RWPE1 (cell line): ENCODE measurements at places on chromosomes 3 and 15.

- DNase-seq = no peak
Measured at GRCh38 chr3:47836986-47837385, 34.0 kb downstream of the DHX30 start.

DNA sequence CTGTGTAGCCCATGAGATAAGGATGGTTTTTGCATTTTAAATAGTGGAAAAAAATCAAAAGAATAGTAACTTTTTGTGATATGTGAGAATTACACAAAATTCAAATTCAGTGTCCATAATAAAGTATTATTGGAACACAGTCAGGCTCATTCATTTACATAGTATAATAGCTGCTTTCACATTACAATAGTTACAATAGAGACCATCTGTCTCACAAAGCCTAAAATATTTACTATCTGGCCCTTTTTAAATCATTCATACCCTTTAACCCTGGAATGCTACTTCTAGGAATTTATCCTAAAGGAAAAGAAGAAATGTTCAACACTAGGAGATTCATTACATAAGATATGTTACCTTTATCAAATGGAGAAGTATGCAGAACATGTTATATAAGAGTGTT lies 35.5 kb upstream of the TM4SF4 start:
- no peak for DNase-seq

- DNase-seq = no peak
Measured at GRCh38 chr3:163809540-163809993, 1268.7 kb downstream of the SI start.

DNA sequence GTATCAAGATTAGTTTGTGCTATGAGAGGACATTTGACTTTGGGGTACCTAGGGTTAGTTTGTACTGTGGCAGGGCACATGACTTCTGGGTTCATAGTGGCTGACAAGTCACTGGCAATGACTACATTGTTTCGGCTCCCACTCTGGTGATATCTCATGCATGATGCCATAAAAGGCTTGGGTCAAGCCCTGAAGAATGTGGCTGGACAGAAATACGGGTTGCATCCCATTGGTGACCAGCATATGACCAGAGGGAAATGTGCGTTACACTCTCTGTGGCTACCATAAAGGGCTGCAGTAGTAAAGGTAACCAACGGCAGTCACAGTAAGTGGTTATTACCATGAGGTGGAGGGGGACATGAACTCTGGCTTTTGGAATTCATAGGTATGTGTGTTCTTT lies 18.4 kb downstream of the THOC7 start:
- no peak for DNase-seq

DNA sequence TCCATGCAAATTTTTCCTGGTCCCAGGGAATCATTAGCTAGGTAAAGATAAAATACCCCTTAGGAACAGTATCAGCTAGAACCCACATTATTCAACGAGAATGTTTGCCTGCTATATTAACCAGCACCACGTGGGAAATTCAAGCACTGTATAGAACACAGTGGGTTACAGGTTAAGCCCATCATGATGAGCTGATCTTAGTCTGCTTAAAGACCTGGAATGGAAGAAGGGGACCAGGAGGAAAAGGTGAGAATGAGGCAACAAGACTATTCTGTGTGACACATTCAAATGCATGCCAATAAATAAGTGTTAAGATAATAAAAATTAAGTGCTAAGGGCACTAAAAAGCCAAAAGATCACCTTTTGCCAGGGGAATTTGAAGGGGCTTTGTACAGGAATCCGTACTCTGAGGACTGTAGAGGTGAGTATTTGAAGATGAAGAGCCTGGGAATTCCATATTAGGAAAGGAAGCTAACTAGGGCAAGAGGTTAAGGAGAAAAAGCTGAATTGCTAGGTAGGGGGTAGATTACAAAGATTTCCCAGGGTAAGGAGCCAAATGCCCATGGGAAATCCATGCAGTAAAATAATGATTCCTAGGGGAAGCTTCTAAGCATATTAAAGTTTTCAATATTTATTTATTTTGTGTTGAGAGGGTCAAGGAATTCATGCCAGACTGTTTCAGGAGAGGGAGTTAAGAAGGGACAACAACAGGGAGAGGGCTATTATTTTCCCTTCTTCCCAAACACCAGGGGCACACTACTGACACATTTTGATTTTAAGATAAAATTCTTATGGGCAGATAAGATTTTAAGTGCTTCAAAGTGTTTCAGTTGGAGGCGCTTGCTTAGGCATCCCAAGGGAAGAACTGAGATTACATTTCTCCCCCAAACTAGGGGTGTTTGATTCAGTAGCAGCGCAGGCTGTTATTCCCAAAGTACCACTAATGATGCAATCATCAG lies 2.3 kb upstream of the MED12L start:
- DNase-seq = no peak

DNA sequence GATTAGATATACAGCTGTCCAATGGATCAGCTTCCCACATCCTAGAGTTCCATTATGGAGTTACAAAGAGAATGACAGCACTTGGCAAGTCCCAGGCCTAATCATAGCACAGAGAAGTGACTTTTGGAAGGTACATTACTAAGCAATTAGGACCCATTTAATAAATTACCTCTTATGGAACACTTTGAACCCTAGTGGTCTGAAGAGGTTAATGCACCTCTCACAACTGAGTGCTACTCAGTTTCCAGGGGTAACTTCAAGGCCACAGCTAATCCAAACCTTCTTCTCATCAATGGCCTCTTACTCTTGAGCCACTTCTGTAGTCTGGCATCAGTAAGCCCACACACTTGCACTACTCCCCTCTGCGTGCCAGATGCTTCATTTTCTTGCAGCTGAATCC lies 34.9 kb upstream of the MEIS2 start:
- peak; percentile 17 for DNase-seq

- DNase-seq = peak; percentile 38
Measured at GRCh38 chr3:127006781-127007436, 24.0 kb downstream of the PLXNA1 start.

GRCh38 chr3:50341996-50342650 lies 1.5 kb upstream of the RASSF1 start:
- DNase-seq = no peak

GRCh38 chr3:18526667-18527066 lies 101.5 kb upstream of the SATB1 start:
- no peak for DNase-seq

DNA sequence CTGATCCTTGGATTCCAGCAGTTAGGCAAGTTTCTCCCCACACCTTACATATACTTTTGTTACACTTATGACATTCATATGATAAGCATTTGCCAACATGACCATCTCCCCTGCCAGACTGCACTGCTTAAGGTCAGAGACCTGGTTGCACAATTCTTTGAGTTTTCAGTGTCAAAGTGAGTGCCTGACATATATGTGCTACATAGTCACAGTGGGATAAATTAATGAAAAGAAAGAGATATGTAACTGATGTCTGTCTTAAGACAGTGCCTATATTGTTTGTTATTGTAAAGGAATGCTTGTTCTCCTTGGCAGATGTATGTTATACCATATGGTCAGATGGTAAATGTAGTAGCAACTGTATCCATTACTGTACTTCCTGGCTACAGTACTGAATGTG lies 3.5 kb upstream of the DCUN1D1 start:
- DNase-seq = no peak

GRCh38 chr15:55240125-55240760 lies 43.5 kb upstream of the RSL24D1 start:
- no peak for DNase-seq
